Stimulated activated CD8-positive, alpha-beta memory T cell treated with anti-CD3 and anti-CD28 coated beads, Interleukin-7, amount 100 ng/mL, for 48 hours (primary cell): ENCODE measurements at places on chromosomes 11 and 22.

DNA sequence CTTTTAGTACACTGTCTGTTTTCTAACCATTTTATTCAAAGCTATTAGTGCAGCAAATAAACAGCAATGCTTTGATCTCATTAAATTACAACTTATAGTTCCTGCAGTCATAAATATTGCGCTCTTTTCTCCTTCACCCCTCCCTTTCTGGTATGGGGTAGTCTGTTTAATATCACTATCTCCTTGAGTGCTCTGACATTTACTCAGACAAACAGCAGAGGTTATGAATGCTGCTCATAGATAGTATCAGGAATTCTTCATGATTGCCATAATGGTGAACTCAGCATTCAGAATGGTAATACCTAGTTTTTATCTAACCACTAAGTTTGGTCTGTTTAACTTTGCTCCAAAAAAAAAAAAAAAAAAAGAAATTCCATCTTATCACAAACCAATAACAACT lies 87.4 kb downstream of the EIF3M start:
- DNase-seq, result no peak

DNA sequence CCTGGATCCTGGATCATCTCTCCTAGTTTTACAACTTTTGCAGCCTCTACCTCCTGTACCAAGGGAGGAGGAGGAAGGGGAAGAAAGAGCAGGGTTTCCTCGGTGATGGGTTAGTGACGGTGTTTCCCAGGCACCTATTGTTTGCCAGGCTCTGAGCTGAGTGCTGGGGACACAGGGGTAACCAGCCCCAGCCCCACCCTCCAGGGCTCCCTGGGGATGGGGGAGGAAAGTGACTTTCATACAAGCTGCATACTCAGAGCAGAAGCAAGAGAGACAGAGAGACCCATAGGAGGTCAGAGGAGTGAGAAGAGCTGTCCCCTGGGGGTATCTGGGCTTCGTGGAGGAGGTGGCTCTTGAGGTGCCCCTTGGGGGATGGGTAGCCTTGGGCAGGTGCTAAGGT lies 89.4 kb upstream of the THY1 start:
- DNase-seq, result no peak

DNA sequence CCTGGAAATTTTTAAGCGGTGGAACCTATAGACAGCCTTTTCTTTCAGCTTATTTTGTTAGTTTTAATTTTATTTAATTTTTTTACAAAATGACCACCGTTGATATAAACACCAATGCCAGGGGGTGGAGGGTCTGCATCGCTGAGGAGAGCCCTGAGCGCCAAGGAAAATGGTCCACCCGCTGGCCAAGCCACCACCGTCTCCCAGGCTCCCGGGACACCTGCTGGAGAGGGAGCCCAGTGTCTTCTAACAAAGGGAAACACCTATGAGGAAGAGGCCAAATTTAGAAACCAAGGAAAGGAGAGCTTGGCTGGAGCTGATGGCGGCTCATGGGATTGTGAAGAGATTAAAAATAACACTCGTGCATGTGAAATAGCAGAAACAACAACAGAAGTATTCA lies 288 bp upstream of the KRTAP5-8 start:
- no peak for DNase-seq

GRCh38 chr11:47308050-47308823 lies 38.3 kb downstream of the MADD start:
- no peak for DNase-seq

DNA sequence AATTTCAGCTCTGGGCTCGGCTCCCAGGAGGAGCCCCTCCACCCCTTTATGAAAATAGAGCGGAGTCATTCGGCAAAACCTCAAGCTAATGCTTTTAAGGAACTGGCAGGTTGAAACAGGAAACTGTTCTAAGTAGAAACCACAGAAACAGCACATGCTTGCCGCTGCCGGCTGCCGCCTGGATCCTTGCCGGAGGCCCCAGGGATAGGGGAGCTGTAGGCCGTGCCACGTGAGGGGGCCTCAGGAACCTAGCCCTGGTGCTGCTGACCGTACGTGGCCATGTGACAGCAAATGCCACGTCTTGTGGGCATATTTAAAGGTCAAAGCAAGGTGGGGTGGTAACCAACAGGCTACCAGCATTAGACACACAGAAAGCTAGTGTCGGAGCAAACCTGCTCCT lies 77.9 kb upstream of the TIMP3 start:
- peak; percentile 11 for DNase-seq

- DNase-seq, result no peak
Measured at GRCh38 chr11:133716602-133717001, 128.7 kb downstream of the SPATA19 start.

- no peak for DNase-seq
Measured at GRCh38 chr11:90251599-90251998, 28.8 kb upstream of the CHORDC1 start.

DNA sequence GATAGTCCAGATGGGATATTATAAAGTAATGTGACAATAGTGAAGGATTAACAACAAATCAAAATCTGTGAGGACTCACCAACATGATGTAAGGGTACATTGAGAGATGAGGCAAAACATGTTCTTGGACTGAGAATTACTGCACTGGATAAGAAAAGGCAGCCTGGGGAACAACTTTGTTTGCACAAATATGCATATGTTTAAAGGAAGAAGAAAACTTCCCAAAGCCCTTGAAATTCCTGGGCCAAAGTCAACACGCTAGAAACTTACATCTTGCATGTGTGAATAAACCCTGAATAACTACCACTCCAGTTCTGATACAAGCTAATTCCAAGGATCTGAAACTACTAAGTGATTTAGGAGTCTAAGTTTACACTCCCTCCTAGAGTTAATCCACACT lies 1.1 kb downstream of the OR52A5 start:
- DNase-seq, result no peak

GRCh38 chr11:67054836-67055523 lies 1.7 kb upstream of the RHOD start:
- peak; percentile 42 for DNase-seq

GRCh38 chr22:45072322-45072903 lies 62.6 kb upstream of the PHF21B start:
- DNase-seq, result no peak
